ENCODE measurements at places on chromosomes 4 and X.

- no peak for DNase-seq
Observed at GRCh38 chr4:57076646-57077045, 33.5 kb downstream of the IGFBP7 start.

DNA sequence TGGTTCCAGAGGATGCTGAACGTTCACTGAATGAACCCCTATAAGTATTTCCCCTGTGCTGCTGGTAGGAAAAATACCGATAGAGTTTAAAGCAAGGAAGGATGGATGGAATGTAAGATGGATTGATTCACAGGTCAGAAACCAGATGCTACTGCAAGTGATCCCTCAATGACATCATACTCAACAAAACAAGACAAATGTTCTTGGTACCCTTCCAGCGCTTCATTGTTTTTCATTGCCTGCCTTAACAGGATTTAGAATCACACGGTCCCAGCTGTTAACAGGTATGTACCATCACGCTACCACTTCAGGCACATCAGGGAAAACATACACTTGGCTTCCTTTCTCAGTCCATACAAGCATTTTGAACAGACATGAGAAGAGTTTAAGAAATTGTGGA is 118.1 kb upstream of the TLR3 start:
- no peak for DNase-seq

DNA sequence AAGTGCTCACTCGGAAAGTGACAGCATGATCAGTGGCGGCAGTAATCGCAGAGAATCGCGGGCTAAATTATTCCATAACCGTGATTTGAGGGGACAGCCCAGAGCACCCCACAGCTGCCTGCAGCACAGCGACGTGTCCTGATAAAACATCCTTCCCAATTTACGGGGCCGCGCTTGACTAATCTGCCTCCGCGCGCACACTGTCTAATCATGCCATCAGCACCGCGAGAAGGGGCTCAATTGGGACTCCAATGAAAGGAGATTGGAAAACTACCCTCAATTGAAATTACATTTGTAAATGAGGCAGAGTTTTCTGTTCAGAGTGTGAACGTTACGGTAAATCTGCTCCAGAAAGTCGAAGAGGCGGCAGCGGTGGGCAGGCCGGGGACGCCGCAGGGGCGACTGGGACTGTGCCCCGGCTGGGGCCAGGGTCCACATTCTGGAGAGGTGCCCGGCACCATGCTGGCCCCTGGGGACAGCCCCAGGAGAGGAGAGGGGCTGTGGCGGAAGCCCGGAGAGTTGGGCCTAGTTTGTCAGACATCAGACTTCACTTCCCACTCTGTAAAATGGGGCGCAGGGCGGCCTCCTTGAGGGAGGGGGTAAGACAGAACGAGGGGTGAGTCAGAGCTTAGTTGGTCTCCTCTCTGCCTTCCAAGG is 107.7 kb downstream of the FAM53A start:
- DNase-seq: no peak

DNA sequence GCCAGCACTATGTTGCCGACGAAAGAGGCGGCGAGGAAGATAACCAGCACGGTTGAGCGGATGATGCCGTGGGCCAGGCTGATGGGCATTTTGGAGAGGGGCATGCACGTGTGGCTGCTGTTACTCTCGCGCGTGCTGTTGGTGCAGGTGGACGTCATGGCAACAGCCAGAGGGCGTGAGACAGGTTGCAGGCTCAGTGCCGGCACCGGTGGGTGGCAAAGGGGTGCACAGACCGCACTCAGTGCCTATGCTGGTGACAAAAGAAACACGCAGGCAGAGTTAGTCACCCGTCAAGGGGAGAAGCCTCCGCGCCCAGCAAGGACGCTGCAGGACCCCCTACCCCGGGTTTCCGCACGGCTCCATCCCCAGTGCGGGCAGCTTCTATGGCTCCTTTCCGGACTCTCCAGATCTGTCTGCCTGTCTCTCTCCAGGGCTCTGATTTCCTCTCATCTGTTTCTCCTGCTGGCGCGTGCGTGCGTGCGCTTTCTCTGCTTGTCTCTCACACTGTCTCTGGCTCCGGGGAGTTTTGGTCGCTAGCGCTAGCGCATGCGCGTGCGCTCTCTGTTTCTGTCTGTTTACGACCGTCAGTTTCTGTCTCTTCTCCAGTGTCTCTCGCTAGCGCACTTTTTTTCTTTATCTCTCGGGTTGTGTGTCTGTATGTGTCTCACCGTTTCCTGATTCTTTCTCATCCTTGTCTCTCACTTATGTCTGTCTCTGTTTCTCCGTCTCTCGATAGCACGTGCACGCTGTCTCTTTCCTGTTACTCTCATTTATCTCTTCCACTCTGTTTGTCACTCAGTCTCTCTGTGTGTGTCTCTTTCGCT is 2.1 kb downstream of the GPR101 start:
- DNase-seq: no peak

DNA sequence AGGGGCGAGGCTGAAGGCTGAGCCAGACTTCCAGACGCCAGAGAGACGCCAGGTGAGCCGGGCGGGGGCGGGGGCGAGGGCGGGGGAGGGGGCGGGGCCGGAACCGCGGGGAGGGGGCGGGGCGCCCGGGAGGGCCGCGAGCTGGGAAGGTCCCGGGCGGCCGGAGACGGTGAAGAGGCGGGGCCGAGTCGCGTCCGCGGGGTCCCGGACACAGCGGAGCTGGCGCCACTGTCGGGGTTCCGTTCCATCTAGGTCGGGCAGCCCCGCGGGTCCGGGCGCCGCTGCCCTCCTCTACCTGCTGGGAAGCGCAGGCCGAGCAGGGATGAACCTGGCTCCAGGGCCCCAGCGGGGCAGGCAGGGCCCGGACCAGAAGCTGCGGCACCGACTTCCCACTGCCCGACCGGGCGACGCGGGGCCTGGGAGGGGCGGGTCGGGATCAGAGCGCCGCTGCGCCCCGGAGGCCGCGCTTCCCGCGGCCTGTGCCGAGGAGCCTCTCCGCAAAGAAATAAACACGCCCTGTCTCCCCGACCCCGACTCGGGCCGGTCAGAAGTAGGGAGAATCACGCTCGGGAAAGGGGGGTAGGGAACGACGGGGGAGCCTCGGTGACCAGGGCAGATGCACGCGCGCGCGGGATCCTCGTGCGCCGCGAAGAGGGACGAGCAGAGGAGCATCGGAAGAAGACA is 10.6 kb downstream of the HMX1 start:
- no peak for DNase-seq

- DNase-seq: no peak
Observed at GRCh38 chr4:89998469-89999011, 103.9 kb downstream of the MMRN1 start.

GRCh38 chrX:17750436-17750835 is 13.1 kb downstream of the SCML1 start:
- no peak for DNase-seq

GRCh38 chr4:54657551-54658251 is at the start of gene KIT:
TSS of gene KIT (plus strand) at chr4:54657957. CDS start at chr4:54658015, 58 bp downstream.
- no peak for DNase-seq

GRCh38 chr4:7863911-7864681 is 75.6 kb downstream of the AFAP1 start:
- no peak for DNase-seq

GRCh38 chrX:37010496-37010895 is 2.3 kb downstream of the FAM47C start:
- DNase-seq: no peak

GRCh38 chr4:109875106-109875505 is 27.2 kb downstream of the LRIT3 start:
- no peak for DNase-seq

DNA sequence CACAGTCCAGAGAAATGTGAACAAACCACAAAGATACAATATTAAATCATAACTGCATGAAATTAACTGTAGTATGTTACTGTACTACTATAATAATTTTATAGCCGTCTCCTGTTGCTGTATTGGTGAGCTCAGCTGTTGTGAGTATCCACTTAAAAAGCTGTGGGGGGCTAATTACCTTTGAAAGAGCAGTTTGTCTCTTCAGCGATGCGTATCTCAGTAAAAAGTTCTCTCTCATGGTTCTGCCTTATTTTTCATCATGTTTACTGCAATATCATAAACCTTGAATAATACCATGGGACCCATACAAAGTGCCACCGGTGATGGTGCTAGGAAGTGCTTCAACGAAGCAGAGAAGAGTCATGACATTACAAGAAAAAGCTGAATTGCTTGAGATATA is 8.4 kb upstream of the MSMO1 start:
- no peak for DNase-seq

DNA sequence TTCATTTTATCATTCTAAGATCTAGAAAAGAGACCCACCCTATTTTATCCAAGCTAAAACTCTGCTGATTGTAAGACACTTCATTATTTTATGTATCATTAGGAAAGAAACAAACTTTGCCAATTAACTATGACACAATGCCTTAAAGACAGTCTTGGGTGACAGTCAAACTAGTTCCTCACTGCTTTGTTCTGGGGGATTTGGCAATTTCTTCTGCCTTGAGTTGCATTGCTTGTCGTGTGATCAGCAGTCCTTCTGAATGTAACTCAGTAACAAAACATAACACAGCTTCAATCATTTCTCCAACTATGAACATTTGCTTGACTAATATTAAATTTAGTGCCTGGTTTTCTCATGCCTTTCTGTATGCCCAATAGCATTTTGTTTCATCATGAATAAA is 577.9 kb upstream of the DIPK2B start:
- DNase-seq: no peak

GRCh38 chrX:22629105-22629725 is 356.5 kb downstream of the CBLL2 start:
- no peak for DNase-seq

DNA sequence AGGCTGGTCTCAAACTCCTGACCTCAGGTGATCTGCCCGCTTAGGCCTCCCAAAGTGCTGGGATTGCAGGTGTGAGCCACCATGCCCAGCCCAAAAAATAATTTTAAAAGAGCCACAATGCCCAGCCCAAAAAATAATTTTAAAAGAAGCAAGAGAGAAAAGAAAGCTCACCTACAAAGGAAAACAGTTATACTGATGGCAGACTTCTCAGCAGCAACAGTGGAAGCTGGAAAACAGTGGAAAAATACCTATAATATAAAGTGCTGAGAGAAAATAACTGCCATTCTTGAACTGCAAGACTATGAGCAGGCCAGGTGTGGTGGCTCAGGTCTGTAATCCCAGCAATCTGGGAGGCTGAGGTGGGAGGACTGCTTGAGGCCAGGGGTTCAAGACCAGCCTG is 13.3 kb upstream of the HMGB2 start:
- DNase-seq: no peak

GRCh38 chrX:139936259-139936658 is 3.4 kb upstream of the ATP11C start:
- DNase-seq: no peak

DNA sequence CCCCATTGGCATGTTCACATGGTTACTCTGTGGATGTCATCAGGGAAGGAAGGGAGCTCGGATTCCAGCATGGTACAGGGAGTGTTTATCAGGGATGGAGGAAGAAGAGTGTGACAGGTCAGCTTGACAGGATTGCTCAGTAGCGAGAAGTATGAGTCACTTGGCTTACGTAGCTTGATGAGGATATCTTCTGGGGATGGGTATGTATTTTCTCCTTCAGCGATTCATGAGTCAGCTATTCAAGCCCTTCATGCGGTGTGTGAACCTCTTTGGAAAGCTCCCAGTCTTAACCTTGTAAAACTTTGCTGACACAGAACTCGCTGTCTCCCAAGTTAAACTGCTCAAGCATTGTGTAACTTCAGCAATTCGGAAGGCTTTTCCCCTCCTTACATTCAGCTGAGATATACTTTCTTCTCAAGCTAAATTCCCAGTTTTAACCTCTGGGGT is 275.4 kb downstream of the ARHGAP10 start:
- DNase-seq: no peak

DNA sequence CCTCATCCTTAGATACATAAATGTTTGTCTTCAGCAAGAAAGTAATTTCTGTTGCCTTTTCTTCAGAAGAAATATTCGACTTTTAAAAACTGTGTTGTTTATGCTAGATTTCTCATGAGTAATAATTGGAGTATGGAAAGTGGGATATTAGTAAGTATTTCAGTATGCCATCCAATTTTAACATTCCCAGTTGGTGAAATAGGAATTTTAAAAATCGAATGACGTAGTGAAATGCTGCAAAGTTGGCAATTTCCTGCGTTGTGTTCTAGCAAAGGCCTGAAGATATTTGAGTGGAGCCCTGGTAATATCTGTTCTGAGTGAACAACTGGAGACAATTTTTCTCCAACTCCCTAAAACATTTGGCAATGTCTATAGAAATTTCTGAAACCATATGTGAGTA is 190.1 kb downstream of the ZNF330 start:
- no peak for DNase-seq

- DNase-seq: no peak
Observed at GRCh38 chr4:56551516-56551915, 45.9 kb downstream of the ARL9 start.

DNA sequence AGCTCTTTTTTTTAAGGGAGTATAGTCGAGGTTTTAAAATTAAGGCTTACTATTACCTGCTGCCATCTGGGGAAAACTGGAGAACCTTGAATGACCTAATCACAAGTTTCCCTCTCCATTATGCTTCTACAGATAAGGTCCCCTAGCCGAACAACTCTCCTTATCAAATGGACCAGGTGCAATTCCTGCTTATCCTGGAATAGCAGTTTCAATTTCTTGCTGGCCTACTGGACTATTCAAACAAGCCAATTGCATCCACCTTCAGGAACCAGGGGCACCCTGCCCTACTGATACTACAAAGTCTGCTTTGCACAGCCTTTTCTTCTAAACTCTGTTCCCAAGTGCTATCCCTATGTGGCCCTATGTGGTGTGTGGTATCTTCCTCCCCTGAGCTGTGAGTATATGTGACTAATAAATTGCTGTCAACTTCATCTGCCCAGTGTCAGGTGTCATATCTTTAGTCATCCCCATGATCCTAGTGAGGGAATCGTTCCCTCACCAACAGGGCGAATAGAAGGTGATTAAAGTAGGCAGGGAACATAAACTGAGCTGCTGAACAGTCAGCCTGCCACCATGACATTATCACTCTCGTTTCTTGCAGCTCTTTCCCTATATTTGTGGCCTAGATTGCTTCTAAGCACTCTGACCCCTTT is 128.5 kb downstream of the ATG4A start:
- no peak for DNase-seq

- DNase-seq: peak; percentile 29
Observed at GRCh38 chr4:118224243-118224829, 128.5 kb downstream of the PRSS12 start.

DNA sequence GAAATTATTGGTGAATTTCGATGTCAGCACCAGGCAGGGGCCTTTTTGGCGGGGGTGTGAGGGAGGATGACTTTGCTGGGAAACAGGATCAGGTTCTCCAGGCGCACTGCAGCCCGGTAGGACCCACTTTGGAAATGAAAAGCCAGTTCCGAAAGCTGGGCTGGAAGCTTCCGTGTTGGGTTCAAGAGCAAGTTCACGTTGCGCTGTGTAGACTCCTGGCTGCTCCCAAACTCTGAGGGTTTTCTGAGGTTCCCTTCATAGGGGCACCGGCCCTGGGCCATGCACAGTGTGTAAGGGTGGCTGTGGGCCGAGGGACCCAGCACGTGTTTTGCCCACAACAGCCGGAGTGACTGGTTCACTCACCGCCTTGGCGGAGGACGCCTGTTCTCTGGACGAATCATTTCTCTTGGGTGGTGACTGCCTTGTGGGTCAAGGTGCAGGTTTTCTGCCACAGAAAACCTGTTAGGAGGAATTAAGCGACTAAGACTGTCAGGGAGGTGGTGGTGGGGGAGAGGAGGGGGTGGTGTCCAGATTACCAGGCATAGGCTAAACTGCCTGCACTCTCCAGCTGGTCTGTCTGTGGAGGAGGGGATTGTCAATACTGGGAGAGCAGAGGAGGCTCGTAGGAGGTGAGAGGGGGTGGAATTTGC is 8.0 kb downstream of the SHOX start:
- no peak for DNase-seq

All from SHP77 (cell line).